Testis (tissue), 5 donors: ENCODE measurements at places on chromosomes 7 and 10. TPM values are rescaled to one million over a fixed set of nuclear protein-coding genes. Genes with fewer than 3 reads are reported as not detected.

GRCh38 chr10:11386044-11386443, 225.4 kb downstream of the USP6NL start:
- no peak for DNase-seq

GRCh38 chr10:90862908-90863514, 5.2 kb upstream of the HTR7 start:
- no peak for DNase-seq

DNA sequence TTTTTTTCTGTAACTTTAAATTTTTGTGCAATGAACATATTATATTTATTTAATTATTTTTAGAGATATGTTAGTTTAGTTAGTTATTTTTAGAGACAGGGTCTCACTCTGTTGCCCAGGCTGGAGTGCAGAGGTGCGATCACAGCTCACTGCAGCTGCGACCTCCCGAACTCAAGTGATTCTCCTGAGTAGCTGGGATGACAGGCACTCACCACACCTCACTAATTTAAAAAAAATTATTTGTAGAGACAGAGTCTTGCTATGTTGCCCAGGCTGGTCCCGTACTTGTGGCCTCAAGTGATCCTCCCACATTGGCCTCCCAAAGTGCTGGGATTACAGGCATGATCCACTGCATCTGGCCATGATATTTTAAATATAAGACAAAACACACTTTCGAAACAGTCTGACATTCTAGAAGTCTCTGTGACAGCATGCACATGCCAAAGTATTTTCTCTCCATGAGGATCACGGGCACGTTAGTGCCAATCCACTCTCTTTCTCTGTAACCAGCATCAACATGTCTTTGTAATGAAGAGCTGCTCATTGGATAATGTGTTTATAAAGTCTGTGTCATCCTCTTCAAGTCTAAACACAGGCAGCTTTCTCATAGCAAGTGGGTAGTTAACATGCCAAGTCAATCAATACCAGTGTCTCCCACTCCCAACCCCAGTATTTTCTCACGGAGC, 137.4 kb downstream of the GLI3 start:
- no peak for DNase-seq

- no peak for DNase-seq
Observed at GRCh38 chr10:31774299-31774900, 154.2 kb downstream of the ARHGAP12 start.

DNA sequence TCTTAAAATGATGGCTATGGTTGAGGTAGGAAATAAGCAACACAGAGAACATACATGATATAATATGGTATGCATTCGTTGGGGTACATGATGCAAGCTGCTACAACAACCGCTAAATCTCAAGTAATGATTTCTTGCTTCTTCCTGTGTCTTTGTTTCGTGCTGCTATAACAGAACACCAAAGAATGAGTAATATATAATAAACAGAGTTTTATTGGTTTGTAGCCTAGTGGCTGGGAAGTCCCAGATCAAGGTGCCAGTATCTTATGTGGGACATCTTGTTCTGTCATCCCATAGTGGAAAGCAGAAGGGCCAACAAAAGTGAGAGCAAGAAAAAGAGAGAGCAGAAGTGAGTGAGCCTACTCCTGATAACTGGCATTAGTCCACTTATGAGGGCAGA, 689.7 kb downstream of the SUGCT start:
- no peak for DNase-seq

DNA sequence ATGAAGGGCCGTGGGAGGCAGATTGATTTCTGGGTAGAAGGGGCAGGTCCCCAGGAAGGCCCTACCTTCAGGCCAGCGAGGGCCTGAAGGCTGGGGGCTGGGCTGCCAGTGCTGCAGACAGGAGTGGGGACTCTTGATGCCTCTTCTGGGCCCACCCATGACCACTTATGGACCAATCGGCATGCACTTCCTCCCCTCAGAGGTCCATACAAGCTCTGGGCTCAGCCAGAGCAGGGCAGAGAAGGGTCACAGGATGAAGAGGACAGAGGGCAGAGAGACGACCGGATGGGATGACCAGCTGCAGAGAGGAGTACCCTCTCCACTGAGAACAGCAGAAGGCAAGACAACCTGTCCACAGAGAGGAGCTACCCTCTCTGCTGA, 120.1 kb downstream of the DYNC2I1 start:
- DNase-seq = no peak

DNA sequence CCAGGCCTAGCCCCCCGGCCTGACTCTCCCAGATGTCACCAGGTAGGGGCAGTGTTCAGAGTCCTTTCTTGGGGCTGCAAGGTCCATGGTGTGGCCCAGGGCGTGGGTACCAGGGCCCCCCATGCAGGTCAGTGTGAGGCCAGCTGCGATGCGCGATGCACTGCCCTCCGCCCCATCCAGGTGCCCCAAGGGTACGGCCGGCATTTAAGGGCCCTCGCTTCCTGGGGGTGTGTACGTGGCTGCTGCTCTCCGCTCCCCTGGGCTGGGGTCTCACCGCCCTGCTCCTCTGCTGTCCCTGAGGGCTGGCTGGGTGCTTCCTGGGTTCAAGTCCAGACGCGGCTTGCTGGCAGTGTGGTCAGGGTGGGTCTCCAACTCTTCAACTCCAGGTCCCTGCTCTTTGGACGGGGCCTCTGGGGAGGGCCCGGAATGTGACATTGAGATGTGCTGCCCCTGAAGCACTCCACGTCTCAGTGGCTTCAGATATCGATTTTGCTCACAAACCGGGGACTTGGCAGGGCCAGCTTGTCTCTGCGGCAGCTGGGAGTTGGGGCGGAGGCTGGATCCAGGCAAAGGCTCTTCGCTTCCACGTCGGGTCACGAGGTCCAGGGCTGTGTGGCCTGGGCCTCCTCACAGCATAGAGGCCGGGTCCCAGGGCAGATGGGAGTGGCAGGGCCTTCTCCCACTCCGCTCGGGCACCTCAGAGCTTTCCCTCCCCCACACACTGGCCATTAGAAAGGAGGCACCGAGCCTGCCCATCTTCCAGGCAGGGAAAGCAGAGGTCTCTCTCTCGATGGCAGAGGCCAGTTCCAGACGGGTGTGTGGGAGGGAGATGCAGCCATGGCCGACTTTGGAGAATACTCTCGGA, 93.2 kb downstream of the UNCX start:
- no peak for DNase-seq

- peak; percentile 67 for DNase-seq
Observed at GRCh38 chr7:37109843-37110242, 338.8 kb downstream of the ELMO1 start.

GRCh38 chr10:3452173-3452626, 279.6 kb upstream of the PITRM1 start:
- DNase-seq = no peak

GRCh38 chr10:84140036-84140379, 699 bp downstream of the GHITM start:
- DNase-seq = peak; percentile 43

DNA sequence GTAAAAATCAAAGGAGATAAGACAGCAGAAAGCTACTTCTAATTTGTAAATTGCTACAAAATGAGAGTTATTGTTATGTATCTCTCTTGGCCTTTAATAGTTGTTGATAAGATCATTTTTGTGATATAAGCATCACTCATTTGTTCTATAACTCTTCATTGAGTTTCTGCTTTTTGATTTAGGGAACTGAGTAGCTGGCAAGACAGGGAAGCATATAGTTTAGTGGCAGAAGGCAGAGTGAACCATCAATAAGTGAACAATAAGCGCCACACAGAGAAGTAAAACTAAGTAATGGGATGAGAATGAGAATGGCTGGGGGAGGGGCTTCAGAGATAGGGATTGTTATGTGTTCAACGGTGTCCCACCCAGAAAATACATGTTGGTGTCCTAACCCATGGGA, 245.4 kb downstream of the ADARB2 start:
- DNase-seq = no peak

DNA sequence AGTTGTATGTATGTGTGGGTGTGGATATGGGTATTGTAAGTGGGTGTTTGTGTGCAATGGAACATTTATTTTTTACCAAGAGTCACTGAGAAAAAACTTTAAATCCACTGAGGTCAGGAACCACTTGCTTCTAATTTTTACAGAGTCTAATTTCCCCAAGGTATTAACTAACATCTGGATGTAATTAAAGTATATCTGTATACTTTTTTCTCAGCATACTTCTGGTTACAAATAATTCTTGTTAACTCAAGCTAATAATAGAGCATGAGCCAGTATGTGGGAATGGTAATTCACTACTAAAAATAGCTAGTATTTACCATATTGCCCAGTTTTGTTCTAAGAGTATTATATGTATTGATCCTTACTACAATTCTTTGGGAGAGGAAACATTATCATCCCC, 24.6 kb upstream of the STEAP4 start:
- no peak for DNase-seq

DNA sequence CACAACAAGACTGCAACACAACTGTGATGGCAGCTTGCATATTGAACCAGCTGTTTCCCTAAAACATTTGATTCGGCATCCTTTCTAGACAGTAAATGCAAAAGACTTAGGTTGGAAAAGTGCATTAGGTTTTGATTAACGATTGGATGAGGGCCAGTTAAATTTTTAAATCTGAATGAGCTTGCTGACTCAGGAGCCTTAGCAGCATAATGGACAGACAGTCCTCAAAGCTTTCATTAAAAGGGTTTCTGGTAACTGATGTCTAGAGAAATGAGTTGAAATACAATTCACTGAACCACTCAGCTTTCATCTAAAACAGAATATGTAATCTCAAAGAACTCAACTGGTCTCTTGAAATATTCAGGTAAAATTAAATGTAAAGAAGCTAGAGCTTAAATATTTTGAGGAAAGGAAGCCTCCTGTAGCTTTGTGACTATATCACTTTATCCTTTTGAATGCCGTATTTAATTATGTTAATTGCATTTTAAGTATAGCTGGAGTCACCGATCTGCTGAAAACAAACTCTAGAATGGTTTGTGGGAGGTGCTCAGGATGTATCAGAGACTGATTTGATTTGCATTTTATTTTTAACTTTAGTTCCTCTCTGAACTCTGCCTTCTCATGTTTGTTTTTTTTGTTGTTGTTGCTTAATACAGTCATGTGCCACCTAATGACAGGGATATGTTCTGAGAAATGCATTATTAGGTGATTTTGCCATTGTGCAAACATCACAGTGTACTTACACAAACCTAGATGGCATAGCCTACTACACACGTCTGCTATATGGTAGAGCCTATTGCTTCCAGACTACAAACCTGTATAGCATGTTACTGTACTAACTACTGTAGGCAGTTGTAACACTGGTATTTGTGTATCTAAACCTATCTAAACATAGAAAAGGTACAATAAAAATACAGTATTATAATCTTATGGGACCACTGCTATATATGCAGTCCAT, 29.2 kb upstream of the ATRNL1 start:
- no peak for DNase-seq

DNA sequence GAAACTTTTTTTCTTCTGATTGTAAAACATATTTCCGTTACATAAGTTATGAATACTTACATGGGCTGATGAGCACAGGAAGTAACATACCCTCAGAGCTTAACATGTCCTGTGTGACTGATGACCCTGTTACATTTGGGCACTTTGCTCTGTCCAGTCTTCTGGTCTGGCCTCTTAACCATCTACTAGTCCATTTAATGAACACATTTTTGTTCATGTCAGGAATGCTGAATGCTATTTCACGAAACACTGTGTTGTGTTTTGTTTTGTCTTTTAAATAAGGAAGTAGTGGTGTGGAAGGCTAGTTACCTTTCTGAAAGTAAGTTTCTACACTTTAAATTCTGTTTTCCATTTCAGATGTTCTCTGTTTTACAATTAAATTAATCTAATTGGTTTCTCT, 77.7 kb downstream of the RBM33 start:
- no peak for DNase-seq

DNA sequence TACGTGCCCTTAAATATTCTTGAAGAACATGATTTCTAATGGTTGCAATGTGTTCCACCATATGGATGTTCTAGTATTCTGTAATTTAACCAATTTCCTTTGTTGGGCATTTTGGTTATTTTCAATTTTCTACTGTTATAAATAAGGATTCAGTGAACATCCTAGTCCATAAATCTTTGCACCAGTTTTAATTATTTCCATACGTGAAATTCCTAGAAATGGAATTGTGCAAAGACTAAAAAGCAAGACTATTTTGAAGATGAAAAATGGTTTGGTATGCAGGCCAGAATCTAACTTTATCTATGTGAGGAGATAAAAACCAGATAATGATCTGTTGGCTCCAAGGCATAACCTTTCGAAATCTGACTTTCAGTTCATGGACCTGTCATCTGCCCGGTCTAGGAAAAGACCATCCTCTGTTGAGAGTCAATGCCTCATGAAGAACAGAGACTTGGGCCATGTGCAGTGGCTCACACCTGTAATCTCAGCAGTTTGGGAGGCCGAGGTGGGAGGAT, 633.2 kb upstream of the NRP1 start:
- no peak for DNase-seq

DNA sequence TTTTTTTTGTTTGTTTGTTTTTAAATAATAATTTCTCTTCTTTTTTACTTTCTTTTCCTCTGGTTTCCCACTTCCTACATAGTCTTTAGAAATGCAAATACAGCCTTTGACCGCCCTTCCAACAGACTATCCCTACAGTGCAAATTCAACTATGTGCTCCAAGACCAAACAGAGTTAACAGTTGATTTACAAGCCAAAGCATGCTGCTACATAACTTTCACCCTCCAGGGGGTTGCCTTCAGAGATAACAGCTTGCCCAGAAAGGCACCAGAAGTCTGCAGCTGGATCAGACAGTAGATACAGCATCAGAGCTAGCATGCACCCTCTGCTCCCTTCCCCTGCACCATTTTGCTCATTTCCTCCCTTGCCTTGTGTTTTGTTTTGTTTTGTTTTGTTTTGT, 539.0 kb downstream of the ZWINT start:
- DNase-seq = no peak

- no peak for DNase-seq
Observed at GRCh38 chr7:129636641-129637040, 25.1 kb downstream of the NRF1 start.

- DNase-seq = no peak
Observed at GRCh38 chr7:158236400-158236799, 351.2 kb downstream of the PTPRN2 start.

GRCh38 chr7:15507708-15508107, 54.1 kb downstream of the AGMO start:
- DNase-seq = no peak

DNA sequence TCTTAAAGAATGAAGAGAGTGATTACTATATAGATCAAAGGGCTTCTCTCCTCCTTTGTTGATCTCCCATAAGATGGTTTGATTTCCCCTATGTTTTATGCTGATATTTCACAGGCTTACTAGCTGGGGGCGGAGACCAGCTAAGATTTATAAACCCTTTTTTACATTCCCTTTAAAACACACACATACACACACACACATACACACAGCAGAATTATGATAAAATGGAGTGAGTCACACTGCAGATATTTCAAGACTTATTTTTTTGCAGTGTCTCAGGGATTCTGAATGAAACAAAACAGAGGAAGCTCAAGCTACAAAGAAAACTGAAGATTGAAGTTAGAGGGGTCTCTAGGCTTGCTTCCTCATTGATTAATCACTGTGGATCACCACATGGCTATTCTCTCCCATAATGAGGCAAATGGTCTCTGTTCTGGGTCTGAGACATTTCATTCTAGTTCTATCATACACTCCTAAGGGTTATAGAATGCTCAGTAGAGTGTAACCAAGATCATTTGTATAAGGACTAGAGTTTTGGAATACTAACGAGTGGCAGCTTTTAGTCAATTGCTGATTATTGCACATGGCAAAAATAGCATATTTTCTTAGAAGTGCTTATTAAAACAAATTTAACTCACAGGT, 18.6 kb downstream of the INA start:
- no peak for DNase-seq

UCMA gene
- polyA plus RNA-seq = not detected

LYZL1 gene
- polyA plus RNA-seq = 91.3 TPM

ENTPD1 gene
- polyA plus RNA-seq = 12.7 TPM

TMEM130 gene
- 131 TPM for polyA plus RNA-seq

ADCY1 gene
- 6.6 TPM for polyA plus RNA-seq

MMD2 gene
- 20.4 TPM for polyA plus RNA-seq

PIK3CG gene
- 9.3 TPM for polyA plus RNA-seq

CYREN gene
- polyA plus RNA-seq = 36.3 TPM
